ENCODE measurements at places on chromosomes 5 and 9.

GRCh38 chr9:92058723-92059444 lies 56.3 kb downstream of the SPTLC1 start:
- no peak for DNase-seq

- DNase-seq, result no peak
These were observed 93.3 kb downstream of the TLE1 start for GRCh38 chr9:81595887-81596543.

- DNase-seq, result no peak
These were observed 533.3 kb upstream of the CDH9 start for GRCh38 chr5:27571681-27572080.

DNA sequence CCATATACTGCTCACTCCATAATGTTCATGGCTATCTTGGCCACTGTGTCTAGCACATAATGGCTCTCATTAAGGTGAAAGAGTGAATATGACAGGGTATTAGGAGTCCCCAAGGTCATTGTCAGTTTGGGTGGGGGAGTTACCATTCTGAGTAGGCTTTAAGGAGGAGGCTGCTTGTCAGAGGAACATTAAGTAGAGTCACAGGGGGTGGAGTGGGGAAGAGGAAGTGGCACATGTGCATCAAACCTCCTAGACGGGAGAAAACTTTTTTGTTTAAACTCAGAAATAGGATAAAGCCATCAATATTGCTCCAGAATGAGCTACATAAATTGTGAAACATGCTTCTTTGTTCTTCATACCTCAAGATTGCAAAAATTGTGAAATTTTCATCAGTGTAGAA lies 45.5 kb downstream of the DAB2IP start:
- no peak for DNase-seq

DNA sequence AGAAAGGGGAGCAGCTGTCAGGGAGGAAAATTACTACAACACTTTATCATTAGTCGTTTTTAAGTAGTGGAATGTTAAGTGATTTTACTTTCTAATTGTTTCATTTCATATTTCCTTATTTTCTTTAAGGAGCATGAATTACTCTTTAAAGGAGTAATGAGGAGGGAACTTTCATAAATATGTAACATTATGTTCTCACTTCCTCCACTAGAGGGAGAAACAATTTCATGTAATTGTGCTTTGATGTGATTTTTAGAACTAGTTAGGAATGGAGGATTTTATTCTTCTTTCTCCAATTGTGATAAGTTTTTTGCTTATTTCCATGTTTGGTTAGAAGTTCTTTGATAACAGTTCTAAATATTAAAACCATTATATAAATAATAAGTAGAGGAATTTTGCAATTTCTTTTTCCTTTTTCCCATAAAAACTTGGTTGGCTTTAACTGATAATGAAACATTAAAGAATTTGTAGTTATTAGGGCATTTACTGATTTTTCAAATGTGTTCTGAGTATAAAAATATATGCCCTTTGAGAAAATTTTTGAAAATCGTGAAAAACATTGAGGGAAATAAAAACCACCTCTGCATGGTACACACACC lies 25.6 kb downstream of the CEP78 start:
- DNase-seq, result no peak

DNA sequence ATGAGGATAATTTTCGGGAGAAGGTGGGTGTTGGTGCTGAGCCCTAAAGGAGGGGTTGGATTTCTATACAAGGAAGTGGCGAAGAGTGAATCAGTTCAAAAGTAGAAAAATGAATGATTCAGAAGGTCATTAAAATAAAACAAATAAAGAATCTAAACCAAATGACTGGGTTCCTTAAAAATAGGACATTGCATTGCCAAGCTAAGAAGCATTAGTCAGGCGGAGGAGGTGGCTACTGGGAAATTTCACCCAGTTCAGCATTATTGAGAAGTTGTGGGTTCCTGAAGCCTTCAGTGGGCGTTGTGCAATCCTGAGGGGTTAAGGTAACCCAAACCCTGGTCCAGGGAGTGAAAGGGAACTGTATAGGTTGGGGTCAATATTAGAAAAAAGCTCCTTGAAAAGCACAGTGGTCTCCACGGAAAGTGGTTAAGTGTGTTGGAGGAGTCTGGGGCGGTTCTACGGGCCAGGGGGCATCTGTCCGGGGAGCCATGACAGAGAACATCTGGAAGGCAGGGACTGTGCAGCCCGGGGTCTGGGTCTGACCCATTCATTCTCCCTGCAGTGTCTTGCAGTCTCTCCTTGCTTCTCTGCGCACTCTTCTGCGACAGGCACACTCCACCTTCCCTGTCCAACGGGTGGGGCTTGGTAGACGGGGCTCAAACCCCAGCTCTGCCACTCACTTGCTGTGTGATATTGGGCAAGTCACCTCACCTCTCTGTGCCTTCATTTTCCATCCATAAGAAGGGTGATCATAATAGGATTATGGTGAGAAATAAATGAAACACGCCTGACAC lies 27.6 kb upstream of the DUSP1 start:
- no peak for DNase-seq

All from NCI-H187 treated with DMSO at 0.1 percent for 48 hours (cell line).